ENCODE measurements at places on chromosomes 5 and 9. TPM values are rescaled to one million over a fixed set of nuclear protein-coding genes. Genes with fewer than 3 reads are reported as not detected.

DNA sequence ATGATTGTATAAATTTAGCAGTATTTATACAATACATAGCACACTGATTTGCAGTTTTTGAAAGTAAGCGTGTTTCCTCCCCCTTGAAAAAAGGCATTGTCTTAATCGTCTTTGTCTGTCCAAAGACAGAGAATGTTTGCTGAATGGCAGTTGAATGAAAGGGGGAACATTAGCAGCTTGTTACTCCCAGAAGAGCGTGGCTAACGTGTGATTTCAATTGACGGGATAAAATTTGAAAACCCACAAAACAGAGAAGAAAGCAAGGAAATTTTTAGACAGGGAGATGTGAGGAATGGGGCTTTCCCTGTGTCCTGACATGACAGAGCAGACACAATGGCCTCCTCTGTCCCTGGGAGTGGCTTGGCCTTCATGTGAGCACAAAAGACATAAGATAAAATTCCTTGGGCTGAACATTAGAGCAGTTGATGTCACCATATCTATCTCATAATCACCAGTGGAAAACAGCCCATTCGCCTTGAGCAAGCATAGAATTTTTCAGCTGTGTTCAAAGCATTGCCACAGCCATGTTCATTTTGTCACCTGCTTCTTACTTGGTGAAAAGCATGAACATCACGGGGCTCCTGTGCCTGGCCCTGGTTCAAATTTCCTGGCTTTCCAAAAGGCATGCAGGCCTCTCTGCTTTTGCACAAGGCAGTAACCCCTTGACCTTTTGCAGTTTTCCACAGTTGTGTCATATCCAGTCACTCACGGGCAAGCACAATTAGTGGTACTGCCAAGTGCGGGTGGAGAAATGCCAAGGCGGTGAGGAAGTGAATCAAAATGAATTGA is 126.9 kb downstream of the TLE1 start:
- no peak for DNase-seq

GRCh38 chr5:50763351-50763750 is 96.9 kb downstream of the PARP8 start:
- no peak for DNase-seq

- DNase-seq: no peak
Measured at GRCh38 chr9:38708759-38709158, 11.2 kb downstream of the FAM240B start.

- DNase-seq: no peak
Measured at GRCh38 chr9:16318516-16319060, 551.9 kb downstream of the BNC2 start.

GRCh38 chr5:145982572-145983318 is 46.4 kb downstream of the SH3RF2 start:
- no peak for DNase-seq

GRCh38 chr5:98318386-98318785 is 455.1 kb upstream of the RGMB start:
- DNase-seq: no peak

GRCh38 chr5:35678661-35679060 is 61.0 kb downstream of the SPEF2 start:
- DNase-seq: no peak

Gene TMEM174
- not detected for total RNA-seq

Gene CCDC107
- 7.9 TPM for total RNA-seq

- no peak for DNase-seq
Measured at GRCh38 chr9:100228352-100228869, 124.3 kb downstream of the TEX10 start.

DNA sequence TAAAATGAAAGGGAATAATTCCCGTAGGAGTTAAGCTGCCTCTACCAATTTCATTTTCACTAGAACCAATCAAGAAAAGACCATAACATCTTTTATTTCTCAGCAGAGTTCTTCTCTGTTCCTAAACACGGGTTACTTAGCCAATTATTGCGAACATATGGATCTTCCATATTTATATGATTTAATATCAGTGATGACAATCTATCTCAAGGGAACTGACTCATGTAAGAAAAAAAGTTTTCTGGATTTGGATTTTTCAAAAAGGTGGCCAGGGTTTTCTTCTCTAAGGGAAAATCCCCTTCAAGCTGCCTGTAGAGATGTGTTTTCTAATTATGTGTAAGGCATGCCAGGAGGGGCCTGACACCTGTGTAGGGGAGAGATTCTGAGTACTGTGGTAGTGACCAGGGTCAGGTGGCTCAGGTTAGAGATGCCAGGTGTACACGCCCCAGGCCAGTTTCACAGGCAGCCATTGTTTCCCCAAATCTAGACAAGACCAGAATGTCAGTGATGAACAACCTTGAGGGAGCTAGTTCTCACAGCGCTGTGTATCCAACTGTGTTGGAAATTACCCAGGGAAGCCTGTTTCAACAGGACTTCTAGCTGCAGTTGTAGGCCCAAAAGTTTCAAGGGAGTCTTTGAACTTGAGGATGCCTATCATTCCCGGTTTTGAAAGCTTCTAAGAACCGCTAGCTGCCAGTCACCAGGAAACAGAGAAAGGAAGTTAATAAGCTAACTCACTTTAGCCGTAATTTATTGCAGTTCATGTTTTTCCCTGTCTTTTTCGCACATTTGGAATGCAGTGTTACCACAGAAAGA is 572.5 kb upstream of the RGMB start:
- DNase-seq: no peak

DNA sequence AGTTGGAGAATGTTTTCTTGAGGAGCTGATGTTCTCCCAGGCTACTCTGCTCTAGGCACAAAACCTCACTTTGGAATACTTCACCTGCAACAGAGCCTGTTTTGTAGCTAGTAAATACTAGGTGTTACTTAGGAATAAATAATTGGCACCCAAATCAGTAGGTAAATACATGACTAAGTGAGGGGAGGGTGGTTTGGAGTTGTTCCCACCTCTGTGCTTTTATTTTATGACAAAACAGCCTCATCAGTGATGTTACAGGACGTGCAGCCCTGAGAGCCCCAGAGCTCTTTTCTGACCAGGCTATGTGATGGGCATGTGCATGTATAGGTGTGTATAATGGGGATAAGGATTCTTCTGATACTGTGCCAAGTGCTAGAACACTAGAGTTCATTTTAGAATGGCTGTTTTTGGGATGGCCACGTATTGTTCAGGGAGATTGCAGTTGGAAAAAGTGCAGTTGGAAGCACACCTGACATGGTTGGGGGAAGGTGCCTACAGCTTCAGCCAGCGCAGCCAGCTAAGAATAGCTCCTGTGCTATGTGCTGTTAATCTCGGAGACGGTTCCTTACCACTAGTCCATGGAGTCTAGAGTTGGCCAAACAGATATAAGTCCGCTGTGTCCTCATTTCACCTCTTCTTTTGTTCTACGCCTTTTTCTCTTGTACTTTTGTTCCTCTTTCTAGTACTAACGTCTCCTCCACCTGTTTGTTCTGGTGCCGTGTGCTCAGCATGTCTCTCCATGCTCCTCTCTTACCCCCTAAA is 284.7 kb downstream of the FANCC start:
- DNase-seq: no peak

- DNase-seq: no peak
Measured at GRCh38 chr5:6943197-6944112, 230.2 kb downstream of the TENT4A start.

Gene FGD3
- not detected for total RNA-seq

Gene SLC34A3
- total RNA-seq: not detected
